GM06990 (cell line): ENCODE measurements at places on chromosomes 7 and 10.

DNA sequence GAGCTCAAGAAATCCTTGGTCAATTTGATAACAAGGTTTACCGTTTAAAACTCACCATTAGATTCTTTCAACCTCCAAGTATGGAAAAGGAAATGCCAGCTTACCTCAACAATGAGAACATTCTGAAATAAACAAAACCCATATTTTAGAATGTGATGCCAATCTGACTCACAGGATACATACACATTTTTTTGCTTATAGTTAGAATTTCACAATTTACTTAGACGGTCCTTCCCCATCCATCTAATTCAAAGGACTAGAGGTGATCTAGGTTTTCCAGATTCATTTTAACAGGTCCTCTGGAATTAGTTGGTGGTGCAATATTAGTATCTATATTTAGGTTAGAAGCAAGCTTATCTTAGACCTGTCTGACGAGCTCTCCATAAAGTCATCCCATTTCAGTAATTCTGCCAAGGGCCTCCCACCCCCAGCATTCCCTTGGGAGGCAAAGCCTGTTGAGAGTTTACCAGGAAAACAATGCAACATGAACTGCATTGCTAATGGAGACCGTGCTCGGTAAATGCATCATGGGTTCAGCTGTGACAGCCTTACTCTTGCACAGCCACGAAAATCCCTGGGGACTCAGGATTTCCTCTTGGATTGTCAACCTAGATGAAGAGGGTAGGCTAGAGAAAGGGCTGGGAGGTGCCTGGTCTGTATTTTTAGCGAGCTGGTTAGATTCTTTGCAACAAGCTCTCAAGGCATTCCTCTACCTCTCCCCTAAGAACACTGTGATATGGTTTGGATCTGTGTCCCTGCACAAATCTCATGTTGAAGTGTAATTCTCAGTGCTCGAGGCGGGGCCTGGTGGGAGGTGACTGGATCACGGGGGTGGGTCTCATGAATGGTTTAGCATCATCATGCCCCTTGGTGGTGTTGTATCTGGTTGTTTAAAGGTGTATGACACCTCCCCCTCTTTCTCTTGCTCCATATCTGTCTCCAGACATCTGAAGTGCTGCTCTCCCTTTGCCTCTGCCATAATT lies 93.8 kb downstream of the PRTFDC1 start:
- no peak for DNase-seq

- DNase-seq, result no peak
These were observed 26.1 kb upstream of the GPR26 start for GRCh38 chr10:123640016-123640535.

GRCh38 chr10:102801978-102802377 lies 35.2 kb downstream of the CYP17A1 start:
- no peak for DNase-seq

DNA sequence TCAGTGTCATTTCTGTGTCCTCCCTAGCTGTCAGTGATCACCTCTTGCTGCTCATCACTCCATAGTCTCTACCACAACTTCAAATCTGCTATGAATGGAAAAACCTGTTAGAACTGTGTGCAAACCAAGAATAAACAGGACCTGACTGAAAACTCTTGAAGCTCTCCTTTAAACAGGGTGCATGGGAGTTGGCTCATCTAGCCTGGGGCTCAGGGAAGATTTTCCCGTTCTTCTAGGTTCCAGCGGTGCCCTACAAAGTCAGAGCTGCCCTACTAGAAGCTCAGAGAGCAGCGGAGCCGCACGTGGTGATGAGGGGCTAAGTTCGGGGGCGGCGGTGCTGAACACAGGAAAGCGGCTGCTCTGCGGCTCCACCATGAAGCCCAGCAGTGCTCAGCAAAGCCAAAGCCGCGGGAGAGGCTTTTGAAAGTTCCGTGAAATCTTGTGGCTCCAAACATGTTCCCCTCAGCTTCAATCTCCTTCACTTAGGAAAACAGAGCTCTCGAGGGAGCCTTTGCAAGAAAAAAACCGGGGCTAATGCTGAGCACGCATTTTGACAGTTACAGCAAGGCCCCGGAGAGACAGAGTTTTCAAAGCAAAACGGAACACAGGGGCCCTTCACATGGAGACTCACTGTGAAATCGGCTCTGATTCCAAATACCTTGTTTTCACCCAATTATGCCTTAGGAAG lies 30.5 kb downstream of the RGS10 start:
- DNase-seq, result no peak

- no peak for DNase-seq
These were observed 22.7 kb downstream of the HKDC1 start for GRCh38 chr10:69242852-69243212.

DNA sequence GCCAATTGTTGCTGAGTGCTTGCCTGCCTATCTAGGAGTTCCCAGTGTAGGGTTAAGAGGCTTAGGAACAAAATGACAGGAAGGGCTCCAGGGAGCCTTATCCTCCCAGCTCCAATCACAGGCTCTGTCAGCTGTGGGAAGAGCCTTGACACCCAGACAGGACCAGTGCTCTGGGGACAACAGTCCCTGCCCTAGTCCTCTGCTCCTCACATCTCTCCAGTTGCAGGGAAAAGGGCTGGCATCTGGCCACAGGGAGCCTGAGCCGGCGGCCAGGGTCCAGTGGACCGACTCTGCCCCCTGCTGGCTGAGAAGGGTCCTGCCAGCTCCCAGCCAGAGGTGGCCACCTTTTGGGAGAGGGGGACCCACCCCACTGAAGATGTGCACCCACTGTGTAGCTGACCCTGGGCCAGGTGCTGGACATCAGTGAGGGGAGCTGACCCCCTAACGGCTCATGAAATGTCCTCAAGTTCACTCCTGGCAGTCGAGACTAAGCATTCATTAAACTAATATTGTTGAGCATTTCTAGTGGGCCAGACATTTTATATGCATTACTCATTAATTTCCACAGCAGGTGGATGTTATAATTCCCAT lies 17.6 kb downstream of the DNAJB12 start:
- no peak for DNase-seq

DNA sequence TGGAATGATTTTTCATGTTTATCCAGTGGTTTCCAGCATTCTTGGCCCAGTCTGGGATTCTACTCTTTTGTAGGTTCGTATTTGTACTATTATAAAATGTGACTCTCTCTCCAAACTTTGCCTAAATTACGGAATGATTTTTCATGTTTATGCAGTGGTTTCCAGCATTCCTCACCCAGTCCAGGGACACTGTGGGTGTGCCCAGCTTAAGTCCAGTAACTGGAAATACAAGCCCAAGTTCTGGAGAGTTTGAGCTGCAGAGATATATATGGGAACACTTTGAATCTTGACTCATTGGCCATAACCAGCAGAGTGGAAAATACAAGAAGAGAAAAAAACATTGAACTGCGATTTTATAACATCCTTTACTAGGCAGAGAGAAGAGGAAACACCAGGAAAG lies 5.9 kb upstream of the MAGI2 start:
- no peak for DNase-seq

GRCh38 chr10:60188548-60188947 lies 201.1 kb downstream of the ANK3 start:
- no peak for DNase-seq

DNA sequence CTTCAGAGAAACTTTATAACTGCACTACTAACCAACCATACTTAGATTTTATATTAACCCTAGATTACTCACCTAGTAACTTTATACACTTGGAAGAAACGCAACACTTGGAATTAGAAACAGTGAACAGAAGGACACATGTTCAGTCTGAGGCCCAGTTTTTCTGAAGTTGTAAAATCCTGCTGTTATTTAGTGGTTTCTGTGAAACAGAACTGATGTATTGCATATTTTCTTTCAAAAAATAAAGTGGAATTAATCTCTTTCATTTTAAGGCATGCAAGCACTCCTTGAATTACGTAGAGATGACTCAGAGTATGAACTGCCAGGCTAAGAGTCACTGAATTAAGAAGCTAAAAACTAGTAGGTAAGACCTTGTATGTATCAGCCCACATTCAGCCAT lies 215.8 kb downstream of the SKAP2 start:
- no peak for DNase-seq
